ENCODE measurements at places on chromosomes 12 and 14.

DNA sequence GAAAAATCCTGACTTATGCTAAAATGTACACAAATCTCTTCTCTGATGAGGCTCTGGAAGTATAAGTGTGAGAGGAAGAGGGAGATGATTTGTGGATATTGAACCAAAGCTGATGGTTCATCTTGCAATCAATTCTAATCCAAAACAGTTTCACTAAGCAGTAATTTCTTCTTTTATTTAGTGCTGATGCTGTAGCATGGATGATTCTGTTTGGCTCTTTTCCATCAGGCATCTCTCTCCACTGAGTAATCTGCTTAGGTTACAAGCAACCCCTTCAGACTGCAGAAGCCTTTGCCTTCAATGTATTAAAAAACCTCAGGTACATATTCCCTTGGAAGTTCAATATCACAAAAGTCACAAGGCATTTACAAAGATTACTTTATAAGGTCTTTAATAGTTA, 159.1 kb upstream of the CCDC198 start:
- no peak for DNase-seq

DNA sequence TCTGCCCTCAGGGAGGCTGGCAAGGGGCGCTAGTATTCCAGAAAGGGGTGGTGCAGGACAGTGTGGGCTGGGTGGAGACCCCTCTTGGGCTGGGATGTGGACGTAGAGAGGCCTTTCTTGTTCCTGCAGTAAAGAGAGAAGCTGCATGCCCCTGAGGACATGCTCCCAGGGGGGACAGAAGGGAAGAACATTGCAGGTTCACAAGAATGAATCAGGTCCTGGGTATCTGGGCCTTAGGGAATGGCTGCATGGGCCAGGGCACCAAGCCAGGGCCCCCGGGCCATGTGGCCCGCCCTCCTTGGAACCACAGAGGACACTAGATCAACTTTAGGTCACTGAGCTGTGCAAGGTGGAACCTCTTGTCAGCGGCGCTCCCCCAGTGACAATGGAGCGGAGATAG, 51.8 kb downstream of the ZNF664 start:
- no peak for DNase-seq

DNA sequence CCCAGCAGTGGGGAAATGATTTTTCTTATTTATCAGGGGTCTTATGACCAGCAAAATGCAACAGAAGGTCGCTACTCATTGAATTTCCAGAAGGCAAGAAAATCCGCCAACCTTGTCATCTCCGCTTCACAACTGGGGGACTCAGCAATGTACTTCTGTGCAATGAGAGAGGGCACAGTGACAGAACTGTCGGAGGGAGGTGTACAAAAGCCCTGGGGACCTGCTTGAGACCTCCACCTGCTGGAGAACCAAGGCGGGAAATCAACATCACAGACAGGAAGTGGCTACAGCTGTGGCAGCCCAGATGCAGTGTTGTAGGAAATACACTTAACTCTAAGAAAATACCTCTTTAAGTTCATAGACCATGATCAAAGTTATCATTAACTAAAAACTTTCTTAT, 250.9 kb upstream of the OR4E1 start:
- peak; percentile 28 for DNase-seq

- DNase-seq = peak; percentile 22
Observed at GRCh38 chr12:88241862-88242570, 99.9 kb downstream of the TMTC3 start.

DNA sequence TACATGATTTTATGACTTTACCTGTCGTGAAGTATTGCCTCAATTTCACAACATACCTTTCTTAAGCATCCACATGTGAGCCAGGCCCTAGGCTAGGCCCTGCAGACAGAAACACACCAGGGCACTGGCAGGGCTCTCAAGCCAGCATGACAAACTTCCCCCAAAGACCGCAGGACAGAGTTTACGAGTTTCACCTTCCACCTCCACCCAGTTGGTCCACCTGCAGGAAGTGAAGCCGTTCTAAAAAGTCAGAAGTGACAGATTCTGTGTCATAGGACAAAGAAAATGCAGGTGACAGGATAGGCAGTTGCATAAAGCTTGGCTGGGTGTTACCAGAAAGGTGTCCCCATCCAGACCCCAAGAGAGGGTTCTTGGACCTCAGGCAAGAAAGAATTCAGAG, 382.3 kb downstream of the PCNX1 start:
- no peak for DNase-seq

GRCh38 chr14:21868442-21869046, 194.9 kb upstream of the OR4E1 start:
- peak; percentile 80 for DNase-seq

DNA sequence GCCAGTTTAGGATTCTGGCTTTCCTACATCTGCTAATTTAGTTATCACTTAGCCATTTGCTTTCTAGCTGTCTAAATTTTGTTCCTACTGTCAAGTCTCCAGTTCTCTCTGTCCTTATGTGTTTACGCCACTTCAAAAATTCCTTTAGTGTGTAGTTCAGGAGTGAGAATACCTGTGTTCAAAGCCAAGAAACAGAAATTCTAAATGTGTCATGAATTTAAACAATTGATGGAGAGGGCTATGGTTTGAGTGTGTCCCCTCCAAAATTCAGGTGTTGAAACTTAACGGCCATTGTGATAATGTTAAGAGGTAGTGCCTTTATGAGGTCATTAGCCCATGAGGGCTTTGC, 11.4 kb upstream of the CATSPERB start:
- no peak for DNase-seq

- no peak for DNase-seq
Observed at GRCh38 chr12:77919450-77919849, 88.8 kb downstream of the NAV3 start.

Data from stimulated activated CD4-positive, alpha-beta T cell treated with anti-CD3 and anti-CD28 coated beads, Interleukin-12 subunit alpha, Interleukin-12 subunit beta, amount 100 ng/mL, for 24 hours (primary cell).